Stimulated activated CD4-positive, alpha-beta T cell treated with anti-CD3 and anti-CD28 coated beads, Interleukin-4, amount 100 ng/mL, for 1 hour (primary cell): ENCODE measurements at places on chromosomes 16 and 17.
A peak's percentile ranks its signal among the peaks of the same experiment; 100 is the strongest.

DNA sequence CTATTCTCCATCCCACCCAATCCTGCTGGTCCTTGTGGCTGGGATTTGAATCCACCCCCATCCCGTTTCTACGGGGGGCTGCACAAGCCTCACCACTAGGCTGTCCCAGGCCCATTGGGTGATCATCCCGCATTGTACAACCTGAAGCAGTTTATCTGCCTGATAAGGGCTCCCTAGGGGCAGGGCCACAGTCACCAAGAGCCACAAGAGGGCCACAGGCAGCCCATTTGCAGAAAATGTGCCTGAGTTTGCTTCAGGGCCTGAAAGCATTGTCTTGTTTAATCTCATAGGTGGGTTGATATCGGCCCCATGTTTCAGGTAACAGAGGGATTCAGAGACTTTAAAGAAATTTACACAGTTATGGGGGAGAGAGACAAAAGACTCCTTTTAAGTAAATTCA is 245.0 kb downstream of the CPPED1 start:
- no peak for DNase-seq

GRCh38 chr17:7854851-7855659 is at the start of gene TMEM88:
Gene TMEM88, plus strand, starts transcription at chr17:7855066. Its CDS starts 9 bp downstream, at chr17:7855075.
- peak; percentile 24 for DNase-seq

- no peak for DNase-seq
These were observed 177.6 kb upstream of the AXIN2 start for GRCh38 chr17:65739034-65739433.

DNA sequence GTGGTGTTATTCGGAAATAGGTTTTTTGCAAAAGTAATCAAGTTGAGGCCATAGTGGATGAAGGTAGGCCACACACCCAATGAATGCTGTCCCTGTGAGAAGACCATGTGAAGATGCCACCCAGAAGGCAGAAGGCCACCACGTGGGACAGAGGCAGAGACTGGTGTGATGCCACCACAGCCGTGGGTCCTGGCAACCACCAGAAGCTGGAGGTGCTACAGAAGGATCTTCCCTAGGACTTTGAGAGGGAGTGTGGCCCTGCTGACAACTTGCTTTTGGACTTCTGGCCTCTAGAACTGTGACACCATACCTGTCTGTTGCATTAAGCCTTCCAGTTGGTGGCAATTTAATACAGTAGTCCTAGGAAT is 49.3 kb downstream of the RMI2 start:
- DNase-seq = no peak

GRCh38 chr16:883340-883739 is 82.8 kb upstream of the GNG13 start:
- DNase-seq = no peak

DNA sequence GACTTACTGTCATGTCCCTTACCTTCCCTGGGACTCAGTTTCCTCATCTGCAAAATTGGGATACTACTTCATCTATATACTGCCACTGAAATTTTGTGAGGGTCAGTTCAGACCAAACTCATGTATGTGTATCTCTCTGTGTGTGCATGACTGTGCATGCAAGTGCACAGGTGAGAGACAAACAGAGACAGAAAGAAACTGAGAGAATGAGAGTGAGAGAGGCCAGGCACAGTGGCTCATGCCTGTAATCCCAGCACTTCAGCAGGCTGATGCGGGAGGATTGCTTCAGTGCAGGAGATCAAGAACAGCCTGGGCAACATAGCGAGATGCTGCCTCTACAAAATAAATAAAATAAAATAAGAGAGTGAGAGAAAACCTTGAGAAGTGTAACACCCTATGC is 32.1 kb upstream of the SLC6A2 start:
- no peak for DNase-seq

DNA sequence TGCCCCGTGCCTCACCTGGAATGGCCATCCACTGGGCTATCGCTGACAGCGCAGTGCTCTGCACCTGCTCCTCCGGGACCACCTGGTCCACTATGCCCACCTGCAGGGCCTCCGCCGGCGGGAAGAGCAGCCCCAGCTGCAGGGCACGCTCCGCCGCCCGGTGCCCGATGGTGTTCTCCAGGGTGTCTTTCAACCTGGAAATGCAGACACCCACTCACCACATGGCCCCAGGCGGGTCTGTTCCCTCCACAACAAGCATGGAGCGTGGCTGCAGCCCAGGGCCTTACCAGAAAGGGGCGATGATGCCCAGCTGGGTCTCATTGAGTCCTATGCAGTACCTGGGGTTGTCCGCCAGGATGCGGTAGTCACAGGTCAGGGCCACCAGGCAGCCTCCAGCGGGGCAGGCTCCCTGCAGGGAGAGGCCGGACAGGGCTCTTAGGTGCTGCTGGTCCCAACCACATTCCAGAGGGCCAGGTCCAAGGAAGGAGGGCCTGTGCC is 6.8 kb downstream of the DNASE1L2 start:
- DNase-seq = no peak

DNA sequence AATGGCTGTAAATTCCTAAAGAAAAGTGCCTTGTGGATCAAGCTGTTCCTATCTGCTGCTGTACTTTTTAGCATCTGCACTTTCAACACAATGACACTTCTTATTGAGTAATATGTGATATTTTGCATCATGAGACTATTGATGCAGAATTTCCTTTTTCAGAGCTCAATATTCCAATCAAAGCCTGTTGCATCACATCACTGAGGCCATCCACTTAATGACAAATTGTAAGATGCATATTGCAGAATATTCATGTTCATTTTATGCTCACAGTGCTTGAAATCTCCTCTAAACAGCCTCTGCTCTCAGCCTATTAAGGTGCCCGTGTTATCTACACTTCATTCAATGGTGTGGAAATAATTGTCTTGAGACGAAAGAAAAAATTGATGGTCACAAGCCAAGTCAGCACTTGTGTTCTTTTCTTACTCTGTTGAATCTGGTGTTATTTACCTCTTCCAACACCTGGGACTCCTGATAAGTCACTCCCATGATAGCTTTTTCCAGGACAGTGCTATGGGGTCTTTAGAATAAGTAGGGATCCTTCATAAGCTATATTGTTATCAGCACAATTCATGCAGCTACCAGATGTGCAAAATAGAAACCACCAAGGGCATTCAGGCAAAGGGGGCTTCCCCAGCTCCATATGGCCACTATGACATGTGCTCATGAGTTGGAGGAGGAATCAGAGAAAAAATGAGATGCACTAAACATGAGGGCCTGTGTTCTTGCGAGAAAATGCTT is 9.3 kb upstream of the SKAP1 start:
- DNase-seq = no peak

DNA sequence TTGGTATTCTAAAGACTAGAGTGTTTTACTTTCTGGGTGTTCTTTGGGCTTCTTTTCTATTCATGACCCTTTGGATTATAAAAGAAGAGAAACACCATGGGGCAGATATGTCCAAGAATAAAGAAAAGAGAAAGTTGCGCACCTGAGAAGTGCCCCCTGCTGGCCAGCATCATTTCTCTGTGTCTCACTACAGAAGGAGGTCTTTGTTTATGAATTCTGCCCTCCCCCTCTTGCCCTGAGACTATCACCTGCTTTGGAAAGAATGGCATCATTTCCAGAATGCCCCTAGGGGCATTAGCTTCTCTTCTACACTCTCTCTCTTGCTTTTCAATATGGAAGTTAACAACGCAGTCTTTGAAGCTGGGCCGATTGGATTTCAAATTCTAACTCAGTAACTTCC is 45.0 kb downstream of the CDH13 start:
- DNase-seq = peak; percentile 33

GRCh38 chr17:10585529-10585928 is 36.1 kb upstream of the MYH2 start:
- no peak for DNase-seq

DNA sequence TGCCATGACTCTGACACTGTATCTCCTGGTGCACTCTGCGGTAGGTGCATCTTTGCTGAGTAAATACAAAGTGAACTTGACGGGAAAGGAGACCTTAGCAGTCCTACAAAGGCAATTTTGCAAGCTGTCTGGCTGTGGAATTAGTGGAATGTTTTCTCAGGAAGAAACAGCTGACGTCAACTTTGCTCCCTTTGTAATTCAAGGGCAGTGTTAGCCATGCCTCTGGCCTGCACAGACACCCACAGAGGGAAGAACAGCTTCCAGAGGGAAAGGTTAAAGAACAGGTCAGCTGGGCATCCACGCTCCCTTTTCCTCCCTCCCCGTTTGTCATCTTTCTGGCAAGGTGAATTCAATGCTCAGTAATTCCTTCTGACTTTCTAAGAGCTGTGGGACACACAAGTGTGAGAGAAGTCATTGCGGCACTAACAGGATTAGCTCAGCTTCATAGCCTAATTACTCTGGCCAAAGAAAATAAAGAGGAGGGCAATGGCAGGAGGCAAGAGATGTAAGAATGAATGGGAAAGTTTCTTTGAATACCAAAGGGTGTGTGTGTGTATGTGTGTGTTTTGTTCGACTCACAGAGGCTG is 476.9 kb upstream of the GOT2 start:
- DNase-seq = no peak

GRCh38 chr17:18944646-18945045 is 7.3 kb upstream of the SLC5A10 start:
- no peak for DNase-seq

GRCh38 chr16:17106243-17106791 is 364.4 kb downstream of the XYLT1 start:
- DNase-seq = no peak

GRCh38 chr16:85396879-85397871 is 215.9 kb upstream of the GSE1 start:
- DNase-seq = peak; percentile 1

DNA sequence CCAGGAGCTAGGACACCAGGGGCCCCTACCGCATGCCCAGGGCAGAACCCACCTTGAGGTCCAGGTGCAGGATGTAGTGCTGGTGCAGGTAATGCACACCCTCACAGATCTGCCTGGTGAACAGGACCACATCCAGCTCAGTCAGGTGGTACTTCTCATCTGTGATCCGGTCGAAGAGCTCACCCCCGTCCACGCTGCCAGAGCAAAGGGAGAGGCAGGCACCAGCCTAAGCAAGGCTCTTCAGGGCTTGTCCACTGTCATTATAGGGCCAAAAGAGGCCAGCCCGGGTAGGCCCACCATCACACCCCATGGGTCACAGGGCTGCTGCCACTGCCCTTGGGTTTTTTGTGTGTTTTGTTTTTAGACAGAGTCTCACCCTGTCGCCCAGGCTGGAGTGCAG is 21.0 kb downstream of the MYLK3 start:
- DNase-seq = no peak

- no peak for DNase-seq
These were observed 314 bp upstream of the ITGA2B start for GRCh38 chr17:44389723-44390202.

GRCh38 chr16:55500530-55501011 is 8.3 kb upstream of the LPCAT2 start:
- no peak for DNase-seq

- DNase-seq = no peak
These were observed 16.3 kb downstream of the MEIOC start for GRCh38 chr17:44672479-44673093.

GRCh38 chr17:259341-259976 is 78.0 kb upstream of the DOC2B start:
- DNase-seq = no peak

DNA sequence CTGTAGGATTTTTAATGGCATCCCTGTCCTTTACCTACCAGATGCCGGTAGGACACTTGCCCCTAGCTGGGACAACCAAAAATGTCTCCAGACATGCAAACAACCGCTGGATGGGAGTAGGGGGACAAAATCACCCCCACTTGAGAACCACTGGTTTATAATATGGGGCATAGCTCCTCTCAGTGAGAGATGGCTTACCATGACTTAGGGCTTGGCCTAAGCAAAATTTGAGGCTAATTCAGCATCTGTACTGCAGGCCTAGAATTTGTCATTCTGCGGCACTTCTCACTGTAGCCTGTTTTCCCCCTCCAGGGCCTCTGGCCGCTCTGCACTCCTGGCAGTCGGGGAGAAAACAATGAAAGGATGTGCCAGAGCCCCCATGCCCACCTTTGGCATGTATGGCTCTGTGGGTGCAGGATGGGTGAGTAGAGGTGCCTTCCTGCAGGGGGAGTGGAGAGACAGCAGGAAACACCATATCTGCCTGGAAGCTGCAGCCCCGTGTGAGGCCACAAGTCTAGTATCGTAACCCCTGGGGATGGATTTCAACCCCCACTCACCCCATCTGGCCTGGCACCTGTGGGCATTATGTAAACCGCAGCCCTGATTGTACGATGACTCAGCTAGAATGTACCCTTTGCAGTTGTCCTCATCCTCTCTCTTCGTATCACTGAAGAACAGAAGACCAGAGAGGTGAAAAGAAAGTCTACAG is 268.1 kb downstream of the SOX9 start:
- DNase-seq = no peak

DNA sequence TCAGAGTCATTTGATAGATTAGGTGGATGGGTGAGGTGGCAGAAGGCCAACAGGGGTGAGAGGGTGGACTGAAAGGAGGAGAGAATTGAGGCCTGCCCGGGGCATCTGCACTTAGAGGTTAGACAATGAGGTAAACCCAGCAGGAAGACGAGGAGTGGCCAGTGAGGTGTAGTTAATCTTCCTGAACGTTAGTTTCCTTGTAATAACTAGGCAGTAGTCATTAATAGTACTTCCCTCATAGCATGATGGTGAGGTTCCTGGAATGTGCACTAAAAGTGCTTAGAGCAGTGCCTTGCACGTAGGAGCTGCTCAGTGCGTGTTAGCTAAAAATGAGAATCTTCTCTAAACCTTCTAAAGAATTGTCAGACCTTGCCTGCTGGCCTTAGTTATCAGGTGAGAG is 13.5 kb upstream of the KSR1 start:
- no peak for DNase-seq

DNA sequence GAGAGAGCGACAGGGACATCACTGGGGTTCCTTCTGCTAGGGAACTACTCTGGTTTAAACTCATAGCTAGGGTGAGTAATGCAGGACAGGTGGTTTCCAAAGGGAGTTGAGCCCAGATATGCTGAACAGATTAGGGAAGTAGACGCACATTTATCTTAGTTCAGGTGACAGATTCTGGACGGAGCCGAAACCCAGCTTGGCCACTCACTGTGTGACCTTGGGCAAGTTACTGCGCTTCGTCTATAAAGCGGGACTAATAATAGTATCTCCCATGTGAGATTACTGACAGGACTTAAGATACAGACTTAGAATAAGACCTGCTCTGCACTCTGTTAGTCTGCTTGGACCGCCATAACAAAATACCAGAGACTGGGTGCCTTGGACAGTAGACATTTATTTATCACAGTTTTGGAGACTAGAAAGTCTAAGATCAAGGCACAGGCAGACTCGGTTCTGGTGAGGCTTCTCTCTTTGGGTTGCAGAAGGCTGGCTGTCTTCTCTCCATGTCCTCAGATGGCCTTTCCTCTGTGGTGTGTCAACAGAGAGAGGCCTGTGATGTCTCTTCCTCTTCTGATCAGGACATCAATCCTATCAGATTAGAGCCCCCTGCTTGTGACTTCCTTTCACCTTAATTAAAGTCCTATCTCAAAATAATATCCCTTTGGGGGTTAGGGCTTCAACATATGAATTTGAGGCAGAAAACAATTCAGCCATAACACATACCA is 12.1 kb downstream of the SCNN1G start:
- DNase-seq = no peak
